CD4-positive, CD25-positive, alpha-beta regulatory T cell (primary cell): ENCODE measurements at places on chromosomes 4 and X. TPM values are rescaled to one million over a fixed set of nuclear protein-coding genes. Genes with fewer than 3 reads are reported as not detected.

GRCh38 chr4:40840255-40840984, 90.7 kb downstream of the NSUN7 start:
- no peaks in the 10 kb centered on the region for H3K4me1 ChIP-seq
- no peak overlapping the region for H3K4me3 ChIP-seq

GRCh38 chr4:187362937-187363857, 632.4 kb upstream of the ZFP42 start:
- H3K36me3 ChIP-seq = no peaks in the 10 kb centered on the region
- DNase-seq = no peak
- H3K27me3 ChIP-seq = no peaks in the 10 kb centered on the region
- H3K4me3 ChIP-seq = no peak overlapping the region
- no peak overlapping the region for H3K27ac ChIP-seq
- H3K4me1 ChIP-seq = no peaks in the 10 kb centered on the region

The SPANXN4 gene
- not detected for total RNA-seq

The LRCH2 gene
- total RNA-seq = not detected

DNA sequence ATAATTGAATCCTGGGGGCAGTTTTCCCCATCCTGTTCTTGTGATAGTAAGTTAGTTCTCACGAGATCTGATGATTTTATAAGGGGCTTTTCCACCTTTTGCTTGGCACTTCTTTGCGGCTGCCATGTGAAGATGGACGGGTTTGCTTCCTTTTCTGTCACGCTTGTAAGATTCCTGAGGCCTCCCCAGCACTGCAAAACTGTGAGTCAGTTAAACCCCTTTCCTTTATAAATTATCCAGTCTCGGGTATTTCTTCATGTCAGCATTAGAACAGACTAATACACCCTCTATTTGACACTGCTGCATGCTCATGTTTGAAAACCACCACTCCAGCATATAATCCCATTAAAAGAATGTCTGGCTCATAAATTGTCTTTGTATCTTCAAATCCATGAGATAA, 264.4 kb upstream of the ITM2A start:
- no peak for DNase-seq
- no peaks in the 10 kb centered on the region for H3K4me1 ChIP-seq
- H3K27me3 ChIP-seq = no peaks in the 10 kb centered on the region
- no peaks in the 10 kb centered on the region for H3K36me3 ChIP-seq

The NUP62CL gene
- total RNA-seq = 3.3 TPM

DNA sequence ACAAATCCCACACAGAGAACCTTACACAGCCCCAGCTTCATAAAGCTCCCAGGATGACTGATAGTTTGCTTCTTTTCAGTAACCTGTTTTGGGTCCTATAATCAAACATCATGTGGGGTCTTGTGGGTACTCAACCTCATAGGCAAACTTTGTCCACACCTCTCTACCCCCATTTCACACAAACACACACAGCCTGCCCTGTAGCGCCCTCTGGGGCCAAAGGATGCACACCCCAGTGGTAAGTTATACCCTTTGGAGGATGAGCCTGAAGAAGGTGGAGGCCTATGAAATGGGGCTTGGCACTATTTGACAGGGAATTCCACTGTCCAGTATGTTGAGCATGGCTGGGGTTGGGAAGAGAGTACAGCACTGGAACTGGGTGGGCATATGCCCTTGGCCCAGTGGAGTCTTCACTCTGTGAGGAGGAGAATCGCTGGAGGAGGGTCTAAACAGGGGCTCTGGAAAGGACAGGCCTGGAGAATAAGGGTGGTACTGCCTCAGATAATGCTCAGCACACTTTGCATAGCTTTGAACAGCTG, 30.5 kb upstream of the COL25A1 start:
- no peaks in the 10 kb centered on the region for H3K27me3 ChIP-seq
- no peaks in the 10 kb centered on the region for H3K4me1 ChIP-seq
- DNase-seq = no peak
- no peaks in the 10 kb centered on the region for H3K36me3 ChIP-seq
- no peak overlapping the region for H3K27ac ChIP-seq
- no peak overlapping the region for H3K4me3 ChIP-seq

DNA sequence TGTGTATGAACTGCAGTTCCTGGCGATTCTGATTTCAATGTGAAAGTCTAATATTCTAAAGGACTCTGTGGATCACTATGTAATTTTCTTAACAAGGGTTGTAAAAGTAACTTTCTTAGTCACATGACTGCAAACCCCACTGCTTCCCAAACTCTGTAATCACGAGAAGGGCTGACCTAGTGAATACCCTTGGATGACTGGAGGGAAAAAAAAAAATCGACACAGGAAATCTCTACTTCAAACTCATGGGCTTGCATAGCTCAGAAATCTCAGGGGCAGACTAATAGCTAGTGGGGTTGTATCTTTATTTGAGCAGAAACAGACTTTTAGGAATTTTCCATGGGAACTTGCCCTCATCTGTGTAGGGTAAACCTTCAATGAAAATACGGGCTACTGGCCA, 4.8 kb upstream of the MXRA5 start:
- H3K27me3 ChIP-seq = no peaks in the 10 kb centered on the region
- H3K36me3 ChIP-seq = no peaks in the 10 kb centered on the region
- no peak overlapping the region for H3K4me3 ChIP-seq
- DNase-seq = no peak
- no peaks in the 10 kb centered on the region for H3K4me1 ChIP-seq

DNA sequence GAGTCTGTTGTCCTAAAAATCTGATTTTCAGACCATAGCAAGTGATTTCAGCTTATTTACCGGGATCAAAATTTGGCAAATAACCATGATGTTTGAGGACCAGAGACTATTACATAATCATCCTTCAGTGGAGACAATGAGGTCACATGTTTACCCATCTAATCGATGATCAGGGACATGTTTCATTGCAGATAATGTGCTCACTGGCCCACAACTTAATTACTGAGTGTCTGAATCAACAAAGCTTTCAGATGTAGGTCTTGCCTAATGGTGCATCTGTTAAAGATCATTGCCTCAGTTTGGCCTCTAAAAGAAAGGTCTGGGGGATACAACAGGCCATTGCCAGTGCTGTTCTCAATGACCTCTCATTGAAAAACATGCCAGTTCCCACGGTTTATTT, 42.8 kb upstream of the KLHL34 start:
- H3K27ac ChIP-seq = no peak overlapping the region
- H3K36me3 ChIP-seq = no peaks in the 10 kb centered on the region
- no peak overlapping the region for H3K4me3 ChIP-seq
- no peak for DNase-seq
- no peaks in the 10 kb centered on the region for H3K27me3 ChIP-seq

- H3K36me3 ChIP-seq = no peaks in the 10 kb centered on the region
- no peak overlapping the region for H3K27ac ChIP-seq
- H3K4me1 ChIP-seq = no peaks in the 10 kb centered on the region
- no peak overlapping the region for H3K4me3 ChIP-seq
- H3K27me3 ChIP-seq = no peaks in the 10 kb centered on the region
- no peak for DNase-seq
These were observed 1472.9 kb upstream of the TENM3 start for GRCh38 chr4:180770265-180770664.

- no peaks in the 10 kb centered on the region for H3K27me3 ChIP-seq
- H3K27ac ChIP-seq = no peak overlapping the region
- no peak for DNase-seq
These were observed 717.9 kb upstream of the AMOT start for GRCh38 chrX:113558576-113558975.

The NHSL2 gene
- 6.7 TPM for total RNA-seq

GRCh38 chrX:120090208-120090607, 12.7 kb upstream of the RHOXF2B start:
- DNase-seq = no peak
- no peak overlapping the region for H3K27ac ChIP-seq
- no peak overlapping the region for H3K4me3 ChIP-seq
- H3K4me1 ChIP-seq = no peaks in the 10 kb centered on the region
- H3K36me3 ChIP-seq = no peaks in the 10 kb centered on the region

- H3K27ac ChIP-seq = no peak overlapping the region
- H3K36me3 ChIP-seq = no peaks in the 10 kb centered on the region
- H3K4me1 ChIP-seq = no peaks in the 10 kb centered on the region
- peaks cover 2% of the 10 kb centered on the region for H3K27me3 ChIP-seq
These were observed 108.3 kb upstream of the ARSJ start for GRCh38 chr4:114087596-114088230.
